PC-9 (cell line): ENCODE measurements at places on chromosomes 12 and 14.

- no peak for DNase-seq
Measured at GRCh38 chr14:33307691-33308251, 369.1 kb downstream of the NPAS3 start.

GRCh38 chr12:89993632-89994031, 285.0 kb upstream of the ATP2B1 start:
- no peak for DNase-seq

GRCh38 chr14:58638231-58639197, 752 bp downstream of the DACT1 start:
- no peak for DNase-seq

DNA sequence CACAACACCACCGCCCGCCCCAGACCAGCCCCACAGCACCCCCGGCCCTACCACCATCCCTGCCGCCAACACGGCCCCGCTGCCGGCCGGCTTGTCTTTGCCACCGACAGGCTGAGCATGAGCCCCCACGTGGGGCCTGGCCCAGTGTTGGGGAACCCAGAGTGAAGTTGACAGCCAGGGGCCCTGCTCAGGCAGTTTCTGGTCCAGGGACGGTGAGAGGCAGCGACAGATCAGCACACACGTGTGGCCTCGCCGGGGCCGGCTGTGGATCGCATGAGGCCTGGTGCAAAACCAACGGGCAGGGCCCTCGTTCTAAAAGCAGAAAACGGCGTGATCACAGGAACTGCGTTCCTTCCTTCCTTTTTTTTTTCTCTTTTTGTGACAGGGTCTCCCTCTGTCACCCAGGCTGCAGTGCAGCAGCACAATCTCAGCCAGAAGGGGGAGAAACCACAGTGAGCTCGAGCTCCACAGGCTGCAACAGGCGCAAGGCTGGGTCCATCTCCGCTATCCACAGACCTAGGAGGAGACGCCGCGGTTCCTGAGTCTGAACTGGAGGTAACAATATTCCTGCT, 50.5 kb upstream of the FBRSL1 start:
- DNase-seq, result no peak

DNA sequence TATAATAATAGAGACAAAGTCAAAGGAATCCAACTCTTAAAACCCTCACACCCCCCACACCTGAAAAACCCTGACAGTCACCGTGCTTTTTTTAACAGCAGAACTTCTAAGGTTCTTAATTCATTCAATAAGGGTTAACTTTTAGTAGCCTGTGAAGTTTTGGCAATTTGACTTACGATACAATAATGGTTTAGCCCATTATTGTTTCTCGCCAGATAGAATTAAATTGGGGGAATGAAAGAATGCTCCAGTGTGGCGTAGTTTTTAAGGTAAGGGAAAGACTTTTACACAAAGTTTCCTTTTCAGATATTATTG, 604 bp upstream of the MAGOHB start:
- no peak for DNase-seq

DNA sequence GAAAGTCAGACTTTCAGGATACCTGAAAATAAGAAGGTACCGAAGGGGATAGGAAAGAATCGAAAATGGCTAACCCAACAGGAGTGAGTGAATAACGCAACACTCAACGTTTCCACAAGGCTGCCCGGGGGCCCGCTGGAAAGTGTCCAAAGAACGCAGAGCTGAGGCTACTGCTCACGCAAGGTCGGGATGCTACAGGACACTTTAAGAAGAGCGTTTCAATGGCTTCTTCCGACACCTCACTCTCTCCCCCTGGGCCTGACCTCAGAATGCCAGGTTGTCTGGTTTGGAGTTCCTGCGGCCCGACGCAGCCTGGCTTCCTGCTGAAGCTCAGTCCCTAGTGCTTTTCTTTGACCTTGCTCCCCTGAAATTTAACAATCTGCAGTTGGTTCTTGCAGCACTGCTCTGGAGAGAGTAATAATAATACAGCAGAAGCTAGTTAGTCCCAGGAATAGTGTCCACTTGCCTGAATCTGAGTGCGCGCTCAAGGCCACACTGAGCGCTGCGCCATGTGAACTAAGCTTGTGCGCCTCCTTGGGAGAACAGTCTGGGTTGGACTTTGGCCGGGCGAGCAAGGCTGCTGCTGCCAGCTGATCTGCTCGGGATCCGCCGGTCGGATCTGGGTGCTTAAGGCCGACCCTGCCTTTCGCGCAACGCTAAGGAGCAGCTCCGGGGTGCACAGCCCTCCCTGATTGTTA, 2.0 kb upstream of the ALX1 start:
- no peak for DNase-seq

- no peak for DNase-seq
Measured at GRCh38 chr14:49303946-49304516, 282.1 kb downstream of the RPS29 start.

GRCh38 chr12:43763769-43764168, 5.0 kb downstream of the IRAK4 start:
- no peak for DNase-seq

GRCh38 chr14:98721061-98721460, 550.9 kb downstream of the BCL11B start:
- DNase-seq, result no peak

- DNase-seq, result no peak
Measured at GRCh38 chr12:128629979-128630378, 193.8 kb downstream of the SLC15A4 start.

DNA sequence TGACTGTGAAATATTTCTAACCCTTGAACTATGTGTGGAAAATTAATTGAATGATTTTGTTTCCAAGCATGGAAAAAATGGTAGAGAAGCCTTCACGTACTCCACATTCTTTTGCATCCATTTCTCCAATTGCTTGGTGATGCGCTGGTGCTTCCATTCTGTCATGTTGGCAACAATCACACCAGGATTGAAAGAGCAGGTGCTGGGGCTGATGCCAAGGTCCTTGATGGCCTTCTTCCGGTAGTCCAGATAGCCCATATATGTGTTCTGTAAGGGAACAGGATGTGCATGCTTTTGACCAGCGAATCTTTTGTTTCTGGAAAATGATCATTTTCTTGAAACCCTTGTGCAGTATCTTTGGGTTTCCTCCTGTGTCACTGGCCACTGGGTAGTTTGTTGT, 28.6 kb downstream of the TDG start:
- DNase-seq, result no peak

DNA sequence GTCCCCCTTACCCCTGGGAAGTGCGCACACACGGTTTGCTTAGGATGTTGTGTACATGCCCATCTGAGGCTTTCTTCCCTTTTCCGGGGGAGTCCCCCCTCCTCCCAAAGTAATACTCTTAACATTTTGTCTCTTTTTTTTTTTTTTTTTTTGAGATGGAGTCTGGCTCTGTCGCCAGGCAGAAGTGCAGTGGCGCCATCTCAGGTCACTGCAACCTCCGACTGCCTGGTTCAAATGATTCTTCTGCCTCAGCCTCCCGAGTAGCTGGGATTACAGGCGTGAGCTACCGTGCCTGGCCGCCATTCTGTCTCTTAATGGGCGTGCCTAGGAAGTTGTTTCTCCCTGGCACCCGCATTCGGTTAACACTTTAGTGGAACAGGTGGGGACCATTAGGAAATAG, 4.5 kb upstream of the GMFB start:
- DNase-seq, result no peak

GRCh38 chr14:32399920-32400319, 70.8 kb downstream of the AKAP6 start:
- no peak for DNase-seq
